ENCODE measurements at places on chromosomes 3 and 15.
A peak's percentile ranks its signal among the peaks of the same experiment; 100 is the strongest.

- H3K27ac ChIP-seq: no peak overlapping the region
- H3K4me1 ChIP-seq: no peaks in the 10 kb centered on the region
- H3K4me3 ChIP-seq: no peak overlapping the region
These were observed 98.2 kb downstream of the CNTN6 start for GRCh38 chr3:1191026-1191425.

DNA sequence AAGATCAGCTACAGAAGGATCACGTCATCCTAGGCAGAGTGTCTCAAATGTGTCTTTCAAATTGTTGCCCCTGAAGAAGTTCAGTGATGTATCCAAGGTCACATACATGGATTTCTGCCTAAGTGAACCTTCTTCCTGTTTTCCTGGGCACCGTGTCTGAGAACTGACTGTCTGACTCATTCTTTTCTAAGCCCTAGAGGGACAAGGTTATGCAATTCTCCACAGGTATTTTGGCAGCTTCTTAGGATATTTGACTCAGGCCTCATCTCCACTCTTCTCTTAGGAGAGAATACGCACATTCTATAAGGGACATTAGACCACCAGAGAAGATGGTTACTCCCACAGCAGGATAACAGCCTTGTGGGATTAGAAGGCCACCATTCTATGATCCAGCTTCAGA lies 391.9 kb upstream of the THBS1 start:
- H3K27me3 ChIP-seq: peaks cover 23% of the 10 kb centered on the region
- no peak for DNase-seq
- no peaks in the 10 kb centered on the region for H3K4me1 ChIP-seq
- H3K36me3 ChIP-seq: peaks cover 4% of the 10 kb centered on the region
- H3K27ac ChIP-seq: no peak overlapping the region
- H3K4me3 ChIP-seq: no peak overlapping the region

DNA sequence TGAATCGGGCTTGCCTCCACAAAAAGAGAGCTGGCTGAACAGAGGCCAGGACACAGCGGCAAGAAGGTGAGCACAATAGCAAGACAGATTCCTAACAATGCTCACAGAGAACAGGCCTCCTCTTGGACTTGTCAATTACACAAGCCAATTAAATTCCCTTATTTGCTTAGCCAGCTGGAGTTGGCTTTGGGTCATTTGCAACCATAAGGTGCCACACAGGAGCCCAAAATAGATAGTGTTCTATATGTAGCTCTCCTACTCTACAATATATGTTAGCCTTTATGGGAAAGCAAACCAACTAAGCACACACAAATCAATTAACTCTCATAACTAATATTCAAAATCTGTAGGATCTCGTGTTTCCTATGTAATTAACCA lies 335.6 kb downstream of the FOXP1 start:
- H3K4me3 ChIP-seq: peak overlapping the region; percentile 19
- H3K27me3 ChIP-seq: no peaks in the 10 kb centered on the region
- H3K36me3 ChIP-seq: no peaks in the 10 kb centered on the region
- DNase-seq: no peak

GRCh38 chr3:172294223-172294806 lies 153.9 kb downstream of the GHSR start:
- peaks cover 14% of the 10 kb centered on the region for H3K36me3 ChIP-seq
- H3K27me3 ChIP-seq: no peaks in the 10 kb centered on the region
- no peak overlapping the region for H3K4me3 ChIP-seq
- DNase-seq: no peak

DNA sequence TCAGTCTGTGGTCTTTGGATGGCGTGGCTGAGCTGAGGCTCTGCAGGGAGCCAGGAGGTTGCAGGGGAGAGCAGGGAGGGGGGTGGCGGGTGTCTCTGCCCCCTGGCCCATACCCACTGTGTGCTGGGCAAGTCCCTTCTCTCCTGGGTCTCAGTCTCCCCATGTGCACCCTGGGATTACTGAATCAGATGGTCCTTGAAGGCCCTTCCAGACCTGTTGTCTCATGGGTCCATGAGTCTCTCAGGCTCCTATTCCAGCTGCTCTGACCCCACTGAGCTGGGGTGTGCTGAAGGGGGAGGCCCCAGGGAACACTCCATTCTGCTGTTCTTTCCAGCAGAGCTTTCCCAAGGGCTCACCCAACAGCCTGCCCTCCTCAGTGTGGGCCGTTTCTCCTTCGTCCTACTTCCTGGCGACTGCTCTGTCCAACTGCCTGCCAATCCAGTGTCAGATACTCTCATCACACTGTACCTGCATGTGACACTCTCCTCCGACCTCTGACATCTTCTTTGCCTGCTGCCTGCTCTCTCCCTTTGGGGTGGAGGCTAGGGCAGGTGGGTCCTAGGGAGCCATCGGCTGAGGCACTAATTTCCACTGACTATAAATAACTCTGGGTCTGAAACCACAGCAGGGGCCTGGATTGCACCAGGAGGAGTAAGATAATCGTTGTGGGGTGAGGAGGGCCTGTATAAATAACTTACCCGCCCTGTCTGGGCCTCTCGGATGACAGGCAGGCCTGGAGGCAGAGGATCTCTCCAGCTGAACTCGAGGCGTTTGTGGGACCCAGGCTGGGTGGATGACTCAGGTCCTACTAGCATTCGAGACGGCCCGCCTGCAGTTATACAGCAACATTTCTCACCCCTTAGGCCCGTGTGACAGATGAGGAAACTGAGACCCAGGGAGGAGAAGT lies 67.1 kb downstream of the ATP2B2 start:
- peak overlapping the region; percentile 82 for H3K27ac ChIP-seq
- no peaks in the 10 kb centered on the region for H3K36me3 ChIP-seq
- DNase-seq: no peak
- H3K4me3 ChIP-seq: peak overlapping the region; percentile 65
- H3K4me1 ChIP-seq: peaks cover 17% of the 10 kb centered on the region
